Stimulated activated CD8-positive, alpha-beta memory T cell treated with anti-CD3 and anti-CD28 coated beads, Interleukin-12 subunit alpha, Interleukin-12 subunit beta, amount 100 ng/mL, for 1 hour (primary cell): ENCODE measurements at places on chromosomes 2 and 18.

DNA sequence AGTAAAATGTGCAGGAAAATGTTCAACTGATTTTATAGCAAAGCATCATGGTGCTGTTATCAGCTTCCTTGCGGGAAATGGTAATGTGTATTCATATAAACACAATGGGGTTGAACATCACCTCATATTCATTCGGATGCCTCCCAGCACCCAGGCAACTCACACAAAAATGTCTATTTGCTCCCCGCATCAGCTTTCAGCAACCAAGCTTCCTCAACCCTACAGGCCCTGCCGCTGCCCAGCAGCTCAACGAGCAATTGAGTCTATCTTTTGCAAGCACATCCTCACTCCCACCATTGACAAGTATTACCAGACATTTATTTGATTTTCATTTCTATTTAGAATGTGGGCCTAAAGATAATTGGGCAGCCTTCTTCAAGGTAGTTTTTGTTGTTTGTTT lies 2161.4 kb upstream of the PIK3C3 start:
- no peak for DNase-seq

DNA sequence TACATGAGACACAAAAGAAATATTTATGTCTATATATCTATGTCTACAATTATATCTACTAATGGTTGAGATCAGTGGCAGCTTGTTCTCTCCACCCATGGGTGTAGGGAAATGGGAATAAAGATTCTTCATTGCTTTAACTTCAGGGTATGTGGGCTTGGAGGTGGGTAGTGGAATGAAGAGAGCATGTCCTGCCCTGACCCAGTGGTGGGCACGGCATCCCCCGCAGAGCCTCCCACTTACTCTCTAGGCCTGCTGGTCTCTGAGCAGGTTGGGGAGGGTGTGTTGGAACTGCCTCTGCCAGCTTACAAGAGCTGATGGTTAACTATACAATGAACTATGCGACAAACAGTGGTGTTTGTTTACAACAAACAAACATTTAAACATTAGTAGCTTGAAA lies 152.5 kb upstream of the SKOR2 start:
- no peak for DNase-seq

- DNase-seq, result no peak
These were observed 52.0 kb downstream of the FECH start for GRCh38 chr18:57534511-57534909.

DNA sequence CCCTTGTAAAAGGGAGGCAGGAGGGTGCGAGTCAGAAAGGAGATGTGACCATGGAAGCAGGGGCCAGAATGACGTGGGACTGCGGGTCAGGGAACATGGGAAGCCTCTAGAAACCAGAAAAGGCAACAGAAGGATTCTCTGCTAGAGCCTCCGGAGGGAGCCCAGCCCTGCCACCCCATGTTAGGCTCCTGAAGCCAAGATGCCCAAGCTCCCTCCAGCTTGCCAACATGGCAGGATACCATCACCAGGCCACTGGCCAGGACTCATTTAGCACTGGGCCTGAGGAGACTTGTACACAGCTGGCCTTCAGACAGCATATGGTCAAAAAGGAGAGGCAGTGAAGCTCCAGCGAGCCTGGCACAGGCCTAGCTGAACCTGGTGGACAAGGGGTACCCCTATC lies 5.6 kb downstream of the TMEM247 start:
- DNase-seq, result no peak

DNA sequence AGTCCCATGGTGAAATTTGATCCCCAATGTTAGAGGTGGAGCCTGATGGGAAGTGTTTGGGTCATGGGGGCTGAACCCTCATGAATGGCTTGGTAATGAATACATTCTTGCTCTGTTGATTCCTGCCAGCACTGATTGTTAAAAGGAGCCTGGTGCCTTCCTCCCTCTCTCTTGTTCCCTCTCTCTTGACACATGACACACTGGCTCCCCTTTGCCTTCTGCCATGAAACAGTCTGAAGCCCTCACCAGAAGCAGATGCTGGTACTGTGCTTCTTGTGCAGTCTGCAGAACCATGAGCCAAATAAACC lies 30.6 kb upstream of the EPC2 start:
- no peak for DNase-seq

DNA sequence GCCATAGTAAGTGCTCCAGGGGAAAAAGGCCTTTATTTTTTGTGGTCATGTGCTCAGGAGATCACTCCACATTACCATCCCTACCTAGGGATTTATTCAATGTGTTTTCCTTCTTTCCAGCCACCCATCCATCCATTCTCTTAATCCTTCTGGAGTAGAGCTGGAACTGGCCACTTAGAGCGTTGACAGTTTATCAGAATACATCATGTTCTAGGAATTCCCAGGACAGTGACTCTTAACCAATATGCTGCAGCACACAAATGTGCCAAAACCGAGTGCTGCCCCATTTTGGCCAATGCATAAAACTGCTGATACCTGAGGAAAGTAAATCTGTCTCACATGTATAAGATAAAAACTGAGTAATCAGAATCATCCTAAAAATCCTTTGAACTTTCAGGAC lies 63.7 kb downstream of the FARSB start:
- DNase-seq, result no peak
